Naive thymus-derived CD8-positive, alpha-beta T cell (primary cell): ENCODE measurements at places on chromosomes 1 and 21. TPM values are rescaled to one million over a fixed set of nuclear protein-coding genes. Genes with fewer than 3 reads are reported as not detected.

GRCh38 chr21:42242611-42243010 lies 23.7 kb downstream of the ABCG1 start:
- H3K36me3 ChIP-seq, result no peaks in the 10 kb centered on the region
- no peaks in the 10 kb centered on the region for H3K27me3 ChIP-seq
- H3K4me1 ChIP-seq, result peaks cover 25% of the 10 kb centered on the region
- no peak overlapping the region for H3K27ac ChIP-seq
- no peak overlapping the region for H3K4me3 ChIP-seq

The MTOR gene
- polyA plus RNA-seq, result 4.7 TPM

The FMO3 gene
- not detected for polyA plus RNA-seq

GRCh38 chr1:207565546-207566468 lies 69.8 kb downstream of the CR1 start:
- DNase-seq, result no peak
- H3K27me3 ChIP-seq, result peaks cover 1% of the 10 kb centered on the region
- no peaks in the 10 kb centered on the region for H3K4me1 ChIP-seq
- no peaks in the 10 kb centered on the region for H3K36me3 ChIP-seq
- no peak overlapping the region for H3K4me3 ChIP-seq

DNA sequence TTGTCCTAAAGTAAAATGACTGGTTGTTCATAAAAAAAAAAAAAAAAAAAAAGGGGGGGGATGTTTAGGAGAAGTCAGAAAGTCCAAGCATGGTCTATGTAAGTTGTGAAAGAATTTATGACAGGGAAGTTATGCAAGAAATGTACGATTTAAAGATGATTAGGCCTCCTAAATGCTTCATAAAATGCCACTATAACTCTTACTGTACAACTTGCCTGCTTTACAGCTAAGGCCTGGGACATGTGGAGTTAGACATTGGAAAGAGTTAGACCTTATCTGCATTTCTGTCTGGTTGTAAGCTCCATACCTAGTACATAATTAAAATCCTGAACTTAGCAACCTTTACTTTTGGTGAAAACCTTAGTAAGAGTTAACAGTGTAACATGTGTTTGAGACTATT lies 150.0 kb downstream of the TPR start:
- no peaks in the 10 kb centered on the region for H3K4me1 ChIP-seq
- no peak for DNase-seq
- H3K4me3 ChIP-seq, result no peak overlapping the region
- no peak overlapping the region for H3K27ac ChIP-seq

DNA sequence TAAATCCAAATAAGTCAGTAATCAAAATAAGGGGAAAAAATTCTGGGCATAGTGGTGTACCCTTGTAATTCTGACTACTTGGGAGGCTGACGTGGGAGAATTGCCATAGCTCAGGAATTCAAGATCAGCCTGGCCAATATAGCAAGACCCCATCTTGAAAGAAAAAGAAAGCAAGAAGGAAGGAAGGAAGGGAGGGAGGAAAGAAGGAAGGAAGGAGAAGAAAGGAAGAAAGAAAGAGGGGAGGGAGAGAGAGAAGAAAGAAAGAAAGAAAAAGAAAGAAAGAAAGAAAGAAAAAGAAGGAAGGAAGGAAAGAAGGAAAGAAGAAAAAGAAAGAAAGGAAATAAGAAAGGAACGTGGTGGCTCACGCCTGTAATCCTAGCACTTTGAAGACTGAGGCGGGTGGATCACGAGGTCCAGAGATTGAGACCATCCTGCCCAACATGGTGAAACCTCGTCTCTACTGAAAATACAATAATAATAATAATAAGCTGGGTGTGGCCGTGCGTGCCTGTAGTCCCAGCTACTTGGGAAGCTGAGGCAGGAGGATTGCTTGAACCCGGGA lies 64.5 kb upstream of the ROR1 start:
- no peak overlapping the region for H3K27ac ChIP-seq
- peaks cover 41% of the 10 kb centered on the region for H3K27me3 ChIP-seq
- no peak overlapping the region for H3K4me3 ChIP-seq
- DNase-seq, result no peak
- H3K4me1 ChIP-seq, result no peaks in the 10 kb centered on the region

- no peak for DNase-seq
- H3K27me3 ChIP-seq, result no peaks in the 10 kb centered on the region
- H3K4me1 ChIP-seq, result peaks cover 8% of the 10 kb centered on the region
- H3K4me3 ChIP-seq, result no peak overlapping the region
Measured at GRCh38 chr1:951364-951763, 7.7 kb downstream of the NOC2L start.

DNA sequence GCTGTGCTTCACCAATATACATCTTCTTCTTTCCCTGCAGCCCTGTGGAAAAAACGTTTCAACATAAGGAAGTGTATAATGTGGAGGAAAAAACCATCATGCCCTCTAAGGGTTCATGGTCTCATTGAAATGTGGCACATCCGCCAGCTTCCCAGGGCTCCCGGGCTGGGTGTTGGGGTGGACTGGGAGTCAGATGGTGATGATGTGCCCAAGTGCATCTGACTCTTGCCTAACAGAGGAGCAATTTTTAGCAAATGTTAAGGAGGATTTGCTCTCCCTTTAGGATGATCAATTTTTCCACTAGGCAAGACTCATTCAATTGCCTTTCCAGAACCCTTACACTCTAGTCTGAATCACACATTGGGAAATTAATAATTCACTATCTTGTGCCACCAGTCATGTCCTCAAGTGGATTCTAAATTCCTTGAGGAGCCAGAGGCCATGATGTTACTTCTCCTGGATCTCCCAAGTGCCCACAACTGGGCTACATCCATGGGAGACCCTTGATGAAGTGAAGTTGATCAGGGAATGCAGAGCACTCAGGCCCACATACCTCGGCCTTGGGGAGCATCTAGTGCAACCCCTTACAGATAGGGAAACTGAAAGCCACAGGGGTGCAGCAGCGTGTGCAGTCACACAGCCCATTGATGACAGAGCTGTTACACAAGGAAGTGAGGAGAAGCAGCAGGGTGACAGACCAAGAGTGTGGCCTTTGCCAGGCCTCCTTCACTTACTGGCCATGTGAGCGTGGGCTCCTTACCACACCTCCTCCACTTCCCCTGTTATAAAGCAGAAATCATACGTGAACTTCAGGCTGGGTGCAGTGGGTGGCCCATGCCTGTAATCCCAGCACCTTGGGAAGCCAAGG lies 100.0 kb upstream of the SLC44A3 start:
- no peak for DNase-seq
- H3K4me1 ChIP-seq, result no peaks in the 10 kb centered on the region
- no peak overlapping the region for H3K4me3 ChIP-seq
